Mesenteric fat pad (tissue), 1 donor: ENCODE measurements at places on chromosomes 4 and X. TPM values are rescaled to one million over a fixed set of nuclear protein-coding genes. Genes with fewer than 3 reads are reported as not detected.

DNA sequence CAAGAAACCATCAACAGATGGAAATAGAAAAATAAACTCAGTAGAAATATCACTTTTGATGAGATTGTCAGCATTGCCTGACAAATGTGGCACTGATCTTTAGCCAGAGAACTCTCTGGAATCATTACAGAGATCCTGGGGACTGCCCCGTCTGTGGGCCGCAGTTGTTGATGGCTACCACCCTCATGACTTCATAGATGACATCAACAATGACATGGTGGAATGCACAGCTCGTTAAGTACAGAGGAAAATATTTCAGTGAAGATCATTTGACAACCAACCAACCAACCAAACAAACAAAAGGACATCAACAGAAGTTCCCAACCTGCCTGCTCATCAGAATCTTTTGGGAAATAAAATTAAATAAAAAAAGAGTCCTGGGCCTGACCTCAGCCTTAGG lies 132.6 kb downstream of the UCHL1 start:
- no peak for DNase-seq

DNA sequence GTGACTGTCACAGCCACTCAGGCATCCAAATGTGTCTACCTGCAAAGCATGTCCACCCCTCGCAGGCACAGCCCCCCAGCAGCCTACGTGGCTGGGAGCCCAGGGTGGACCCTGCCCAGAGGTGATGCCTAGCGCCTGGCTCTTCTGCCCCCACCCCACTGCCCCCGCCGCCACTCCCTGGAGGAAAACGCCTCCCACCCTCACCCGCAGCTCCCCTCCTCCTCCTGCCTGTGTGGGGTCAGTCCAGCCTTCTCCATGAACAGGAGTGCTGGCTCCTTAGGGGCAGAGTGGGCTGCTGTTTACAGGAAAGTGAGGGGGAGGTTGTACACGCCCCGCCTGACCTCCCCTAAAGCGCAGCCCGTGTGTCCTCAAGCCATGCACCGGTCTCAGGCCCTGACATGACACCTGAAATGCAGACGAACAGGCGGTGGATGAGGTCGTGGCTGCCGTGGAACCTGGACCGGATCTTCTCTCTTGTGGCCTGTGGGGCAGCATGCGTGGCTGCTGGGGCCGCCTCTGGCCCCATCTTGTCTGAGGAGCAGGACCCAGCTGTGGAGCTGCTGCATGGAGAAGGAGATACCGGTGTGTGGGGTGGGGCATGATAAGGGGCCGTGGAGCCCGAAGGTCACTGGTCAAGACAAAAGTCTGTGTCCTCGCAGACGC lies 11.9 kb upstream of the MXD4 start:
- no peak for DNase-seq

DNA sequence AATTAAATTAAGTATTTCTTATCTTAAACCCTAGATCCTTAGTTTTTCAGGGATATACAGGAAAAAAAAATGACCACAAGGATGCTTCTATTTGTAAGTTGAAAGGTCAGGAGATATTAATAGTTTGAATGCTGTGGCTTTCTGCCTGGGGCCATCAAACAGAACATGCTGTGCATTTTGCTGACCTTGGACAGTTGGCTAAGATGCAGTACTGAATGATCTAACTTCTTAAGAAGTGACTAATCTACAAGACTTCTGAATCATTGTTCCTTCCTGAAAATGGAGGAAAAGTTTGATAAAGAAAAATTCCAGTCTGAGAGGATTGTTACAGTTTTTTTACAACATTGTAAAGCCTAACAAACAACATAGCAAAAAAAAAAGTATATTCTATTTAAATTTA lies 237.8 kb upstream of the JADE1 start:
- no peak for DNase-seq

- DNase-seq = no peak
Measured at GRCh38 chrX:126064901-126065541, 101.1 kb downstream of the DCAF12L2 start.

GRCh38 chrX:70476934-70477733 lies 32.5 kb downstream of the DLG3 start:
- DNase-seq = no peak

- DNase-seq = no peak
Measured at GRCh38 chr4:41072021-41072777, 142.1 kb downstream of the APBB2 start.

GRCh38 chr4:53575552-53575951 lies 15.7 kb downstream of the LNX1 start:
- DNase-seq = no peak

DNA sequence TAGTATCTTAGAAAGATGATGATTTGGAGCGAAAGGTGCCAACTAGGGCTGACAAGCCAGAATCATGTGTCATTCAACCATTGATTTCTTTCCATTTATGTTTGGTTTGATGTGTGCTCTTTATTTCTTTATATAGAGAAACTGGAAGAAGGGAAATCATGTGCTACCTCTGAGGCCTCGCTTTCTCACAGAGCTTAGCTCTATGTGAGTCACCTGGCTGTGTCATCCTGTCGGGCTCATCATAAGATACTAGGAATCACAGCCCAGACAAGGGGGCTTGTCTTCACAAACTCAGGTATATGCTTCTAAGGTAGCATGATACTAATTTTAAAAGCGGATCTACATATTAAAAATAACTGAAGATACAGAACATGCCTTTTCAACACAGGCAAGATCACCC lies 81.7 kb upstream of the GPM6B start:
- no peak for DNase-seq

GRCh38 chrX:16376056-16376455 lies 208.8 kb downstream of the MAGEB17 start:
- no peak for DNase-seq

- no peak for DNase-seq
Measured at GRCh38 chr4:75564023-75564422, 8.2 kb downstream of the ODAPH start.

- DNase-seq = no peak
Measured at GRCh38 chrX:147679356-147680005, 232.2 kb upstream of the FMR1 start.

- no peak for DNase-seq
Measured at GRCh38 chr4:161573836-161574235, 590.0 kb downstream of the FSTL5 start.

GRCh38 chrX:19981947-19982346 lies 8.9 kb downstream of the BCLAF3 start:
- no peak for DNase-seq

GRCh38 chr4:81509191-81509590 lies 37.5 kb upstream of the RASGEF1B start:
- no peak for DNase-seq

DNA sequence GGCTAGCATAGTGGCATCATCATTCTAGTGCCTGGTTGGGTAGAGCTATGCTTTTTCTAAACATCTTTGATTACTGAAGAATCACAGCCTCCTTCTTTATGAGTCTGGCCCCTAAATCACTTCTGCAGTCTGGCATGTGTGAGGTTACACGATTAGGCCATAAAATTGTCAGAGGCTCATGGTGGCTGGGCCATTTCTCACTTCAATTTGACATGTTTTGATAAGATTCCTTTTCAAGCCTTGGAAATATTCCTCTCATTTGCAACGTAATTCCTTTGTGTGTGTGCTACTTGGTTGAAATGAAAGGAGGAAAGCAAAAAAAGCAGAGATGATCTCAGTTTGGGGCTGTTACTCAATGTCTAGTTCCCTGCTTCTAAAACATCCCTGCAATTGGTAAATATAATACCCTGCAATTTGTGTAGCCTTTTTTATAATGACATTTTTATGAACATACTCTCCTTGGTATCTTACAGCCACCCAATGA lies 6.2 kb downstream of the CCKAR start:
- no peak for DNase-seq

- no peak for DNase-seq
Measured at GRCh38 chr4:75040703-75041102, 107.8 kb downstream of the PARM1 start.

DNA sequence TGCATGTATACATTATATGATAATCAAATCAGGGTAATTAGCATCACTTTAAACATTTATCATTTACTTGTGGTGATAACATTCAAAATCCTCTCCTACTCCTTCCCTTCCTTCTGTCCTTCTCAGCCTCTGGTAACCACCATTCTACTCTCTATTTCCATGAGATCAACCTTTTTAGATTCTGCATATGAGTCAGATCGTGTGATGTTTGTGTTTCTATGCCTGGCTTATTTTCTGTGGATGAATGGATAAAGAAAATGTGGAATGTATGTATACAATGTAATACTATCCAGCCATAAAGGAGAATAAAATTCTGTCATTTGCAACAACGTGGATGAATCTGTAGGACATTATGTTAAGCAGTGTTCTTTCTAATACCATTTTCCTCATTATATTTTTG lies 123.9 kb downstream of the NAA11 start:
- DNase-seq = no peak

DNA sequence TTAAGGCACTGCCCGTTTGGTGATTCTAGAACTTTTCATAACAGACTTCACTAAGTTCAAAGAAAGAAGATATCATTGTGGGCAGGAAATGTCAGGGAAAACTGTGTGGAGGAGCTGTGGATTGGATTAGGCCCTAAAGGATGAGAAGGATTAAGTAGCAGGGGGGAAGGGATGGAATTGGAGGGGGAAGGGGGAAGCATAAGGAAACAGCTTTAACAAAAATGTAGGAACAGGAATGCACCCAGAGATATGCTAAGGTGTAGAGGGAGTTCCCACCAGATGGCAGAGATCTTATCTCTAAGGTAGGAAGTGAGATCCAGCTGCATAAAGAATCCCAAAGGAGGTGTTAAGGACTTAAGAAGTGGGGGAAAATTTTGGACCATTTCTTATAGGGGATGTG lies 114.5 kb downstream of the LARP7 start:
- DNase-seq = no peak

- no peak for DNase-seq
Measured at GRCh38 chr4:140242357-140243277, 88.6 kb upstream of the MAML3 start.

GRCh38 chr4:168955674-168956073 lies 54.4 kb downstream of the CBR4 start:
- DNase-seq = no peak

DNA sequence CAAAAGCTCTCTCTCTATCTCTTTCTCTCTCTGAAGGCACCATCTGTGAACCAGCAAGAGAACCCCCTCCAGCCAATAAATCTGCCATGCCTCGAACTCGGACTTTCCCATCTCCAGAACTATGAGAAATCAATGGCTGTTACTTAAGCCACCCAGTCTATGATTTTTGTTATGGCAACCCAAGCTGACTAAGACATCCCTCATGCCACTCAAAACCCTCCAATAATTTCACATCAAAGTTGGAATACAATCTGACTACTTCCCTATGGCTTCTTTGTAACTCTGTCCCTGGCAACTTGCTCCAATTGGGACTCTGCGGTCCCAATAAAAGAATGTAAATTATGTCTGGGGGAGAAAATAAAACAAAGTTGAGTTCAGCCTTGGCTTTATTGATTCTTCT lies 265.7 kb downstream of the SHOX start:
- DNase-seq = no peak

DNA sequence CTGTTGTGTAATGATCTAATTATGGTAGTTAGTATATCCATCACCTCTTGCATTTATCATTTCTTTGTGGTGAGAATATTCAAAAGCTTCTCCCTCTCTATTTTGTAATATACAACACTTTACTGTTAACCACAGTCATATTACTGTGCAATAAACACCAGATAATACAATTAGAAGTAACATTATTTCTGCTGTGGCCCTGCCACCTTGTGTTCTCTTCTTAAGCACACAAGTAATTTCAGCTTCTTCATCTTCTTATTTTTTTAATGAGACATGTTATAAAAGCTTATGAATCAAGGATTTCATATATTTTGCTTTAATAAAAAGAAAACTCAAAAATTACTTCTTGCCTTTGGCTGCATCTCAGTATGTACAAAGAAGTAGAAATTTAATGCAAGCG lies 675.2 kb upstream of the INTU start:
- DNase-seq = no peak

DNA sequence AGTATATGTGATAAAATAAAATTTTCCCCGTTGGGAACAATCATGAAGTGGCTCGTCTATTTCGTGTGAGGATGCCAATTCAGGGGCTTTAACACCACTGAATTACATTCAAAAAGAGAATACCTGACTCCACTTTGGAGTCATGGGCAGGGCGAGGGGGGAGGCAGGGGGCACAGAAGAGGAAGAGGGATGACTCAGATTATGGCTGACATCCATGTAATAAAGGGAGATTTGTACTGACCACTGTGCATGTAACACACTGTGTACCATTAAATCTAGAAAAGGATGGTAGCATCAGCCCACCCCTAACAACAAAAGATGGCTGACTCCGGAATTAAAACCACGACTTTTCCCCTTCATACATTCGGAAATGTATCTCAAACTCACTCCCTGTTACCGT lies 1.3 kb downstream of the SLC9A7 start:
- DNase-seq = no peak

DNA sequence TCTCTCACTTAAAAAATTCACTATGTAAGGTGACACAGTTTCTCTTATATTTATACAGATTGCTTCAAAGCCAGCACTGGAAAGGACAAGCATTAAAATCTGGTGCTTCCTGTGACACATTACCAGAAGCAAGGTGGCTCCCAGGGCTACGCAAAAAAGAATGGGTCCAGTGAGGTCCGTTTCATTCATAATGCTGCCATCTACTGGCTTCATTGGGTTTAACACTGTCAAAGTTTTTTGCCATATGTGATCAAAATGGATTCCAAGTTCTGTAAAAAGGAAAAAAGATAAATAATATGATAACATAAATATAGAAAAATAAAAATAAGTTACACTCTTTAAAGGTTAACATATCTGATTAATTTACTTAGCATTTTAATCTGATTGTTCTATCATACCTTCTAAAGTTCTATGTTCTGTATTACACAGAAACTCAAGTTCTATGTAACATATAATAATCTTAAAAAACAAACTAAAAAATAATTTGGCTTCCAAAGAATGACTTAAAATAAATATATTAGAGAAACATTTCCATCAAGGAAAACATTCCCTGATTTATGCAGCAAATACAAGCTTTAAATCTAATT lies 22.1 kb downstream of the YIPF7 start:
- DNase-seq = no peak

GRCh38 chrX:121254336-121254735 lies 206.9 kb downstream of the GLUD2 start:
- no peak for DNase-seq

- DNase-seq = no peak
Measured at GRCh38 chrX:109312757-109313156, 169.1 kb downstream of the GUCY2F start.

- DNase-seq = no peak
Measured at GRCh38 chr4:186249785-186250754, 15.9 kb upstream of the F11 start.

Gene PRSS48
- total RNA-seq = not detected

Gene DACH2
- not detected for total RNA-seq

Gene DUSP21
- total RNA-seq = not detected

Gene SYP
- total RNA-seq = 1.00 TPM

Gene TSPAN5
- 1.4 TPM for total RNA-seq

Gene VGLL1
- not detected for total RNA-seq

Gene RBM46
- total RNA-seq = not detected

Gene NXF2
- not detected for total RNA-seq

Gene PAGE2
- total RNA-seq = not detected

Gene ARHGAP6
- total RNA-seq = 9.5 TPM

Gene GPR78
- total RNA-seq = not detected

Gene PLAC8
- 9.5 TPM for total RNA-seq

Gene ADAD1
- total RNA-seq = not detected

Gene FABP2
- total RNA-seq = 0.80 TPM
